RKO (cell line): ENCODE measurements at places on chromosomes 4 and X.

- DNase-seq = no peak
Observed at GRCh38 chr4:138307319-138307718, 65.2 kb upstream of the SLC7A11 start.

GRCh38 chrX:154074199-154074598, 23.3 kb downstream of the MECP2 start:
- no peak for DNase-seq

DNA sequence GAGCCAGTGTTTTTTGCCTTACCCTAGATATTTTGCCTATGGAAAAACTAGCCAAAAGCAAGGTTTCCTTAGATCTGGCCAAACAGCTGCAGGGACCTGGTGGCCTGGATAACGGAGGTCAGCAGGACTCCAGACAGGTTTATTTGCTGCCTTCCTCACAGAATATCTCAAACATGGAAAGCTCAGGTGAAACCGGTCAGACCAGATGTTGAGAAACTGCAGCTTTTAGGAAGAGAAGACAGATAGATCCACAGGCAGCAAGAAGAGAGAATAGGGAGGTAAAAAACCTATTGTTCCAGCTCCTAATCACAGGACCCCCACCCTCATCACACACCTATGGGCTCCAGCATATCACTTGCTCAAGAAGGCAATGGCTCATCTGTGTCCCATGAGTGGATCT, 16.2 kb downstream of the SLC16A2 start:
- no peak for DNase-seq

- no peak for DNase-seq
Observed at GRCh38 chr4:150821641-150822040, 193.4 kb downstream of the LRBA start.

GRCh38 chrX:129786210-129786651, 6.5 kb downstream of the SASH3 start:
- no peak for DNase-seq

GRCh38 chr4:8117278-8117682, 41.3 kb downstream of the ABLIM2 start:
- DNase-seq = peak; percentile 15
